ENCODE measurements at places on chromosomes 2 and 18. TPM values are rescaled to one million over a fixed set of nuclear protein-coding genes. Genes with fewer than 3 reads are reported as not detected.

KCNS3 gene
- total RNA-seq: 10.9 TPM

SLC9A4 gene
- total RNA-seq: 0.55 TPM

WNT10A gene
- 8.1 TPM for total RNA-seq

ERFE gene
- 1.4 TPM for total RNA-seq

DYNAP gene
- not detected for total RNA-seq

SNRNP27 gene
- 70.1 TPM for total RNA-seq

ALLC gene
- total RNA-seq: 0.77 TPM

DNER gene
- total RNA-seq: 83.2 TPM

DIPK1C gene
- 25.5 TPM for total RNA-seq

ACVR2A gene
- total RNA-seq: 86.8 TPM

VIT gene
- total RNA-seq: 38.7 TPM

Data from camera-type eye (tissue), 1 donor.